Cardiac muscle cell (in vitro differentiated cells and primary cell): ENCODE measurements at places on chromosomes 2 and 18.

DNA sequence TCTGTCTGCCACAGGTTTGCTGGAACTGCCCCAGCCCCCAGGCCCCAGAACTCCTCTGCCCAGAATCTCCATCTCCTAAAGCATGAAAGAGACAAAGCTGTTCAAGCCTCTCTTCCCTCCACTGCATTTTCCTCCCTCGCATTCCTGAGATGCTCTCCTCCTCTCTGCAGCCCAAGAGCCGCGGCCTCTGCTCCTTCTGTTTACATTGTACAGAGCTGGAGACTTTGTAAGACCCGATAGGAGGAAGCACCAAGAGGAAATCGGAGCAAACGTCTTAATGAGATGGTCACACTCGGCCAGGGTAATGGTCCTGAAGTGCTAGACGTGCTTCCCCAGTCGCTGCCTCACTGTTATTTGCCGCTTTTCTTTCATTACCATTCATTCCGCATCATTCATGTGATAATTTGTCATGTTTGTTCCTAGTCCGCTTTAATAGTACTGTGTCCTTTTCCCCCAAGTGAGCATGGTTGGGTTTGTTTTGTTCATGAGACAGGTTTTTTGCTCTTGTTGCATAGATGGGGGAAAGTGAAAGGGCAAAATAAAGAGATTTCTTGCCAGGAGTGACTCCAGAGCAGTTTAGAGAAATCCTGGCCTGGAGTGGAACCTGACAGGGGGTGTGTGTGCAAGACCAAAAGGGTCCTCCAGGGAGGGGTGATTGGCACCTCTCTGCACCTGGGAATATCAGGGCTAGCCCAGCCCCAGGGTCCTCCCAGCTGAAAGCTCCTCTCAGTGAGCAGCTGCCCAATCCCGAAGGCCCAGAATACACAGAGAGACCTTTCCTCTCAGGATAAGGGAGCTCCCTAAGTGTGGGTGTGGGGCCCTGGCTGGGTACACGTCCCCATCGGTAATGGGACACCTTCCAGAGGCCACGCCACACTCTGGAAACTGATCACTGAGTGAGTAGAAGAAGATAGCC is 44.9 kb upstream of the ID2 start:
- DNase-seq, result peak; percentile 81

GRCh38 chr2:102046135-102046986 is 54.6 kb downstream of the IL1R2 start:
- DNase-seq, result peak; percentile 58

DNA sequence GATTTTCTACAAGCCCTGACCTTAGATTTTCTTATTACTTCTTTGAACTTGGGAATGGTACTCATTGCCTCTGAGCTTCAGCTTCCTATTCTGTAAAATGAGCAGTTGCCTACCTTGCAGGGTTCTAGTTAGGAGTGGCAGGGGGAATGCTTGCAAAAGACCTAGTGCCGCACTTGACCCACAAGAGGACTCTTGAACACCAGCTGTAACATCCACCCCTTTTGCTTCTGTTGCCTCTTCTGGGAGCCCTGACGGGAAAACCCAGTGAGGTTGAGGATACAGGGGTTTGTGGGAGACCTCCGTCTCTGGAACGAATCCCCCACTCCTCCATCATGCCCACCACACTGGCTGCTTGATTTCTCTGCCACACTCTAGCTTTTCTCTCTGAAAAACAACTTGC is 27.1 kb upstream of the LBH start:
- DNase-seq, result no peak

- DNase-seq, result no peak
Measured at GRCh38 chr2:99753505-99753904, 263.7 kb upstream of the REV1 start.

DNA sequence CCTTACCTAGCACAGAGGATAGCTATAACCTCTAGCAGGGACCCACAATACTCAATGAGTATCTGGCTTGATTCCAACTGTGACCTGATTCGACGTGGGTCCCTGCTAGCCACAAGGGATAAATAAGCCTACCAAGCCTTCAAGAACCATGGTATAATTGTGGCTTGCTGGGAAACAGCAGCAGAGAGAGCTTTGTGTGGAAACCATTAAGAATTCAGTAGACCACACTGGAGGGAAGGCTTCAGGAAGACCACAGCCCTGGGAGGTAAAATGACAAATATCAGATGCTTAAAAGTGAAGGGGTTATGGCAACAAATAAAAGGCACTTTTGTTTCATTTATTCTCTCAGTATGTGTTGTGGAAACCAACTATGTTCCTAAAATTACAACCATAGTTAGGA is 82.6 kb upstream of the WIPF1 start:
- no peak for DNase-seq

- peak; percentile 11 for DNase-seq
Measured at GRCh38 chr2:107585851-107586250, 240.8 kb upstream of the RGPD4 start.

DNA sequence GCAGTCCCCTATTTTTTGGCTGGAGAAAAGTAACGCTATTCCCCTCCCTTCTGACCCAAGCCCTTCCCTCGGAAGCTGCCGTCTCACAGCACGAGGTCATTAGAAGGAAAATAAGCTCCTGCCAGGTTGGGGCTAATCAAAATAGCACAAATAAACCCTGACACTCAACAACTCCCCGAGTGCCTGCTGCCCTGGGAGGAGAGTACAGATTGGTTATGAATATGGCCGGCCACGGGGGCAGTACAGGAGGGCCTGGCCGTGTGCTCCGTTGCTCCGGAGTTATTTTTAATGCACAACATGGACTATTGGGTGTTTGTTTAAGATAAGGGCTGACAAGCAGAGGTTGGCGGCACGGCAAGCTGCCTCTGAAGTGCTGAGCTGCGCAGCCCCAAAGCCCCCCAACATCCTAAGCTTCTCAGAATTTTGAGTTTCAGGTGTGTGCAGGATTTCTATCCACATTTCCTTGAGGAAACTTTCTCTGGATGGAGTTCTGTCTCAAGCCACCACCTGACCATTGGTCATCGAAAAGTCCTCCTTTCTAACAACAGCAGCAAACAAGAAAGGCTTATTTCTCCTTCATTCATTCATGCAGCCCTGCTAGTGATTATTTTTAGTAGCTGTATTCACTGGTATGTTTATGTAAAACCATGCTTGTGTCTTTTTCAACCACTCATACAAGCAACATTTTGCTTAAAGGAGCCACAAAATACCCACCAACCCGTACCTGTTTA is 58.7 kb downstream of the PAX3 start:
- no peak for DNase-seq

- peak; percentile 12 for DNase-seq
Measured at GRCh38 chr2:164954954-164955701, at the start of gene SLC38A11. SLC38A11 (minus strand) TSS chr2:164955525; CDS start chr2:164955247, 278 bp downstream.

- DNase-seq, result no peak
Measured at GRCh38 chr2:64140665-64141200, 3.5 kb downstream of the PELI1 start.

DNA sequence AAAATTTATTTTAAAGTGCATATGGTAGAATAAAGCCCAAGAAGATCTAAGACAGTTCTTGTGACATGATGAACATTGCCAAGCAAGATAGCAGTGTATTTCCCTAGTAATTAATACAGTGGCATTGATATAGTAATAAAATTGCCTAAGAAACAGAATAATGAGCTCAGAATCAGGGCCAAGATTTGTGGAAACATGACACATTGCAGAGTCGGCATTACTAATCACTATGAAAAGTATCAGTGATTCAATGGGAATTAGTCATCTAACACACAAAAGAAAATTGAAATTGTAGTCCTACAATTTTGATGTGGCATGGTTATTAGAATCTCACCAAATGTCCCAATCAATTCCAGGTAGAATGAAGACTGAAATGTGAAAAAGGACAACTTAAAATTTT is 243.0 kb upstream of the CYRIA start:
- DNase-seq, result no peak

GRCh38 chr2:38666556-38666910 is 619 bp downstream of the GALM start:
- DNase-seq, result peak; percentile 8

GRCh38 chr2:205555566-205556230 is 126.6 kb upstream of the NRP2 start:
- no peak for DNase-seq

- DNase-seq, result peak; percentile 21
Measured at GRCh38 chr18:66872277-66872676, 268.4 kb upstream of the CDH19 start.

DNA sequence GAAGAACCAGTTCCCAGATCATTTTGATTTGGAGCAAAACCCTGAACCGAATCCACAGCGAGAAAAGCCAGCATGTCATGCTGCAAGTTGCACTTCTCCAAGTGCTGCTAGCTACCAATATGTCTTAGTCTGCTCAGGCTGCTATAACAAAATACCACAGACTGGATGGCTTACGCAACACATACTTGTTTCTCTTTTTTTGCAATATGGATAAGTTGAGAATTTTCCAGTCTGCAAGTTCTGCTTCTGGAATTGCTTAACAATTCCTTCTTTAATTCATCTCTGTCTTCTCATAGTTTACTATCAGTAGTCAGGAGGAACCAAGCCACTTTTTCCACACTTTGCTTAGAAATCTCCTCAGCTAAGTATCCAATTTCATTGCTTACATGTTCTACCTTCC is 105.9 kb upstream of the RBBP8 start:
- no peak for DNase-seq

- DNase-seq, result no peak
Measured at GRCh38 chr2:31337197-31337596, 77.3 kb downstream of the XDH start.

- no peak for DNase-seq
Measured at GRCh38 chr18:79911344-79912270, 39.8 kb downstream of the SLC66A2 start.

DNA sequence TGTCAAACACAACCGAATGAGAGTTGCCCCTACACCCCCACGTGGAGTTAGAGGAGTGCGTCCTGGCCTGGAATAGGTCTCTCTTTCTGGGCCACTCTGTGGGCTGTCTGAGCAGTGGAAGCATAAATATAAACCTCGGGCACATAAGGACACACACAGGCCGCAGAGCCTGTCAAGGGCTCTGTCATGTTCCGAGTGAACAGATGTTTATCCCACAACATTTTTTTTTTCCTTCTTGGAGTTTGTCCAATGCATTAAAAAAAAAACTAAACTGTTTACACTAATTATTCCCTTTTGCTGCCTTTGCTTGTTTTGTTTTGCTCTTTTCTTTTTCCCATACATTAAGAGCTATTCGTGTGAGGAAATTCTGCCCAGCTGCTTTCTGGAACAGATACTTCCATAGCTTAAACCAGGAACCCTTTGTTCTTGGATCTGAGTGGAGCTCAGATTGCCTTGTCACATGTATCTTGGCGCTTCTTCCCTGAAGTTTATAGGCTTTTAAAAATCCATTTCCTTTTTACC is 228.3 kb upstream of the FOSL2 start:
- DNase-seq, result no peak

- DNase-seq, result no peak
Measured at GRCh38 chr2:30356776-30357175, 90.3 kb upstream of the LCLAT1 start.

DNA sequence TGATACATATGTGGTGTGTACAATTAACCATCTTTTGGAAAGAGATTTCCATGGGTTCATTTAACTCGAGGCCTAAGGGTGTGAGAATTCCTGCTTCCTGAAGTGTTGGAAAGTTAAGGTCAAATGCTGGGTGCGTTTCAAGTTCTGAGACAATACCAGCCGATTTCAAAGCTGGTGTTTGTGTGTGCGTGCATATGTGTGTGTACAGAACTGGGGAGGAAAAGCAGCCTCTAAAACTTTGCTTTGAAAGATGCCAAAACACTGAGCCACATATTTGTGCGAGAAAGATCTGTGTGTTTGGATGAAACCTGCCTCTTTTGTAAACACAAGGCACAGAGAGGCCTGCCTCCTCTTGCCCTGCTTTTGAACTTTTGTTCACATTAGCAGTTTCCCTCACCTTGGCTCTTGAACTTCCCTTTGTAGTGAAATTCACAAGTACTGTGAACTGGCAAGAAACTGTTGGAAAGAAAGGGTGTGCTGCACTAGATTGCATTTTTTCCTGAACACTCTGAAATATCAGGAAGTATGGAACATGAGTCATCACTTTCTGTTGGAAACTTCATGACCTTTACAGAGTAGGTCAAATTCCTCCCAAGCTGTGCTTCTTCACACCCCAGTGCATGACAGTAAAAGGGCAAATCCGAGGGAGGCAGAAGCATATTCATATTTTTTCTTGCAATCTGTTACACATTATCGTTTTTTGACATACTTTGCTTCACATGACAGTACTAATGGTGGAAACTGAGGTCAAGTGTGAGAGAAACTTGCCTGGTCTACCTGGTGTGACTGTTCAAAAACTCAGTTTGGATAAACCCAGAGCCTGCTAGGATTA is 20.0 kb upstream of the CAVIN2 start:
- DNase-seq, result peak; percentile 44

GRCh38 chr2:158732573-158733429 is 62.3 kb upstream of the DAPL1 start:
- no peak for DNase-seq

- no peak for DNase-seq
Measured at GRCh38 chr18:2337552-2338141, 233.7 kb downstream of the METTL4 start.

DNA sequence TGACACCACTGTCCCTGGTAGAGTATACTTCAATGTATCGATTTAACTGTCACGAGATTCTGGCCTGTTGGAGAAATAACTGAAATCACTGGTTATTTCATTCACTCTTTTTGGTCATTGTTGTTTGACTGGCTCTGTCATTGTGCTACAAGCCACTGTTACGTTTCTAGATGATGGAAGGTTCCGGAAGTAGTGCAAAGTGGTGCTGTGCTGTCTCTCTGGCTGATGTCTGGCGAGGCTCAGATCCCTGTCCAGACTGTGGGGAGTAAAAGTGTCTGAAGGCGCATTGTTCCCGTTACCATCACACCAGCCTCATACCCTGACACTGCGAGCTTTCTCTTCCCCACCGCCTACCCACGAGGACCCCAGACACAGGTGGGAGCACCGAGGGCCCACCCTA is 11.7 kb downstream of the CNDP1 start:
- DNase-seq, result no peak

GRCh38 chr2:7007488-7007845 is 90.3 kb downstream of the RNF144A start:
- no peak for DNase-seq

GRCh38 chr2:113886479-113887008 is 3.3 kb upstream of the ACTR3 start:
- no peak for DNase-seq

DNA sequence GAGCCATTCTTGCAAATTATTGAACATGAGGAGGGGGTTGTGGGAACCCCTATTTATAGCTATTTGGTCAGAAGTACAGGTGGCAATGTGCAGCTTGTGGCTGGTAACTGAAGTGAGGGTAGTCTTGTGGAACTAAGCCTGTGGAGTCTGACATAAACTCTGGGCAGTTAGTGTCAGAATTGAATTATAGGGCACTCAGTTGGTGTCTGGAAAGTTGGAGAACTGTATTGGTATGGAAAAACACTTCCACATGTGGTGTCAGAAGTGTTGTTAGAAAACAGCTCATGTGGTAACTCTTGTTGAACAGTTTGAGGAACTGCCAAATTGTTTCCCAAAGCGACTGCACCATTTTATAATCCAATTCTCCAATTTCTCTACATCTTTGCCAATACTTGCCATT is 7.5 kb downstream of the RALBP1 start:
- DNase-seq, result no peak

GRCh38 chr2:28093768-28094167 is 203.2 kb downstream of the BABAM2 start:
- no peak for DNase-seq
